ENCODE measurements at places on chromosomes 2 and 18.

GRCh38 chr18:66329716-66330115, 274.2 kb downstream of the CDH19 start:
- H3K27ac ChIP-seq = no peak overlapping the region
- H3K36me3 ChIP-seq = no peaks in the 10 kb centered on the region
- no peaks in the 10 kb centered on the region for H3K4me1 ChIP-seq
- no peaks in the 10 kb centered on the region for H3K27me3 ChIP-seq
- no peak overlapping the region for H3K4me3 ChIP-seq
- no peak for DNase-seq

GRCh38 chr2:37376421-37377186, 32.2 kb downstream of the QPCT start:
- H3K36me3 ChIP-seq = no peaks in the 10 kb centered on the region
- DNase-seq = peak; percentile 89
- peak overlapping the region; percentile 62 for H3K27ac ChIP-seq
- no peaks in the 10 kb centered on the region for H3K27me3 ChIP-seq

DNA sequence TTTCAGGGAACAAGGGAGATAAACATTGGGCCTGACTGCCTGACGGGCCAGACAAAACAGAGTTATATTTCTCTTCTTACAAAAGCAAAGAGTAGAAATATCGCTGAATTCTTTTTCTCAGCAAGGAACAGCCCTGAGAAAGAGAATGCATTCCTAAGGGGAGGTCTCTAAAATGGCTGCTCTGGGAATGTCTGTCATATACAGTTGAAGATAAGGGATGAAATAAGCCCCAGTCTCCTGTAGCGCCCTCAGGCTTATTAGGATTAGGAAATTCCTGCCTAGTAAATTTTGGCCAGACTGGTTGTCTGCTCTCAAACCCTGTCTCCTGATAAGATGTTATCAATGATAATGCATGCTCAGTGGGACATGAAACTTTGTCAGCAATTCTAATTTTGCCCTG, 134.9 kb upstream of the CNTNAP5 start:
- no peaks in the 10 kb centered on the region for H3K4me1 ChIP-seq
- no peaks in the 10 kb centered on the region for H3K27me3 ChIP-seq
- no peaks in the 10 kb centered on the region for H3K36me3 ChIP-seq
- H3K4me3 ChIP-seq = no peak overlapping the region
- H3K27ac ChIP-seq = no peak overlapping the region
- DNase-seq = no peak

- H3K27ac ChIP-seq = no peak overlapping the region
- H3K4me1 ChIP-seq = no peaks in the 10 kb centered on the region
- no peak for DNase-seq
- no peak overlapping the region for H3K4me3 ChIP-seq
These were observed 112.5 kb downstream of the KCNF1 start for GRCh38 chr2:11024259-11024645.

- no peaks in the 10 kb centered on the region for H3K27me3 ChIP-seq
- DNase-seq = no peak
- H3K27ac ChIP-seq = peak overlapping the region; percentile 68
- peaks cover 46% of the 10 kb centered on the region for H3K4me1 ChIP-seq
- no peaks in the 10 kb centered on the region for H3K36me3 ChIP-seq
These were observed 61.1 kb downstream of the FMNL2 start for GRCh38 chr2:152396051-152396511.

GRCh38 chr2:104537116-104537515, 316.8 kb upstream of the POU3F3 start:
- H3K27ac ChIP-seq = no peak overlapping the region
- no peaks in the 10 kb centered on the region for H3K36me3 ChIP-seq
- DNase-seq = peak; percentile 77
- H3K4me1 ChIP-seq = no peaks in the 10 kb centered on the region
- no peak overlapping the region for H3K4me3 ChIP-seq

DNA sequence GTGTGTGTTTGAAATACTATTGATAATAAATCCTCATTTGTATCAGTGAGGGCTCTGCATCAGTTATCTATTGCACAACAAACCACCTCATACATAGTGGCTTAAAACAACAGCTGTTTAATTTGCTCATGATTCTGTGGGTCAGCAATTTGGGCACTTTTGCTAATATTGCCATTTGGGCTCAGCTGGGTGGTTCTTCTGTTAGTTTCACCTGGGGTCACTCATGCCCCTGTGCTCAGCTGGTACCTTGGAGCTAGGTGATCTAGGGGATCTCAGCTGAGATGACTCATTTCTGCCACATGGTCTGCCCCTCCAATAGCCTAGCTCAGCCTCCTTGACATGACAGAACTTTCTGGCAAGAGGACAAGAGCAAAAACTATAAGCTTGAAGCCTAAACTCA, 126.3 kb downstream of the LYPD6B start:
- no peaks in the 10 kb centered on the region for H3K4me1 ChIP-seq
- no peaks in the 10 kb centered on the region for H3K36me3 ChIP-seq
- no peak overlapping the region for H3K27ac ChIP-seq
- H3K4me3 ChIP-seq = no peak overlapping the region
- H3K27me3 ChIP-seq = no peaks in the 10 kb centered on the region

- no peaks in the 10 kb centered on the region for H3K27me3 ChIP-seq
- peaks cover 14% of the 10 kb centered on the region for H3K4me1 ChIP-seq
- DNase-seq = no peak
- H3K27ac ChIP-seq = no peak overlapping the region
These were observed 8.5 kb upstream of the ROCK2 start for GRCh38 chr2:11352781-11353537.

DNA sequence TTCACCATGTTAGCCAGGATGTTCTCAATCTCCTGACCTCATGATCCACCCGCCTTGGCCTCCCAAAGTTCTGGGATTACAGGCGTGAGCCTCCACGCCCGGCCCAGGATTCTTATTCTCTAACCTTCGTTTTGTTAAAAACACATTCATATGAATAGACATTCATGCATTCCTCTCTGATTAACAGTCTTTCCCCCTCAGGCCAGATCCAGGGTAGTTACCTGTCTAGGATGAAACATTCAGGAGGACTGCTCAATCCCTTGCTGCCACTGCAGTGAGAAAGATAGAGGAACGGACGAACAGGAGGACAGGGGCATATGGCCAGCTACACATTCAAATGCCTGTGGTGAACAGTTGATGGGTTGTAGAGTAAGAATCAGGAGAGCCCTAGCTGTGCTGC, 39.6 kb upstream of the EPC2 start:
- H3K27ac ChIP-seq = no peak overlapping the region
- H3K4me3 ChIP-seq = no peak overlapping the region
- H3K36me3 ChIP-seq = no peaks in the 10 kb centered on the region
- no peak for DNase-seq

GRCh38 chr18:25795213-25795612, 295.2 kb downstream of the SS18 start:
- no peak overlapping the region for H3K27ac ChIP-seq
- no peak overlapping the region for H3K4me3 ChIP-seq
- peaks cover 3% of the 10 kb centered on the region for H3K27me3 ChIP-seq
- no peaks in the 10 kb centered on the region for H3K4me1 ChIP-seq
- DNase-seq = no peak
